Activated gamma-delta T cell (primary cell): ENCODE measurements at places on chromosomes 6 and 20.

DNA sequence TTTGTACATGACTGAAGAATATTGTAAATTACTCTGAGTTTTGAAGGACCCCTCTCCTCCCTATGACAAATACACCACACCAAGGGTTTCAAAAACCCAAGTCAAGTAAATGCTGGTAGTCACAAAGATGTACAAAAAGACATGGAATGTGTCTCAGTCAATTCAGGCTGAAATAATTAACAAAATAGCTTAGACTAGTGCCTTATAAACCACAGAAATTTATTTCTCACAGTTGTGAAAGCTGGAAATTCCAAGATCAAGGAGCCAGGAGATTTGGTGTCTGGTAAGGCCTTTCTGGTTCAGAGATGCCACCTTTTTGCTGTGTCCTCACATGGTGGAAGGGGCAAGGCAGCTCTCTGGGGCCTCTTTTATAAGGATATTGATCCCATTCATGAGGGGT, 202.3 kb upstream of the RIN2 start:
- no peak for DNase-seq

DNA sequence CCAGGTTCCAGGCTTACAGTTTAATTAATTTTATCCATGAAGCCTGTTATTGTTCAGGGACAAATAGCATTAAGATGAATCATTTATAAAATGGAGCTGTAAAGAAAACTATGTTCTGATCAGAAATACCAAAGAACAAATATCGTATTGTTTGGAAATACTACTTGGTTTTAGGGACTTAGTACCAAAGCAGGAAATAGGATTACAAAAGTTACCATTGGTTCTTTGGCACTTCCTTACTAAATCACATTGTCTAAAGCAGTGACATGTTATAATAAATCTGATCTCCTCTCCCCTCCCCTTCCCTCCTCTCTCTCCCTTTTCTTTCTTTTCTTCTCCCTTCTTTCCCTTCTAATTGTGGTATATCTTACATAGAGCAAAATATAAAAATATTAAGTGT, 29.6 kb downstream of the CRYBG1 start:
- DNase-seq: no peak

DNA sequence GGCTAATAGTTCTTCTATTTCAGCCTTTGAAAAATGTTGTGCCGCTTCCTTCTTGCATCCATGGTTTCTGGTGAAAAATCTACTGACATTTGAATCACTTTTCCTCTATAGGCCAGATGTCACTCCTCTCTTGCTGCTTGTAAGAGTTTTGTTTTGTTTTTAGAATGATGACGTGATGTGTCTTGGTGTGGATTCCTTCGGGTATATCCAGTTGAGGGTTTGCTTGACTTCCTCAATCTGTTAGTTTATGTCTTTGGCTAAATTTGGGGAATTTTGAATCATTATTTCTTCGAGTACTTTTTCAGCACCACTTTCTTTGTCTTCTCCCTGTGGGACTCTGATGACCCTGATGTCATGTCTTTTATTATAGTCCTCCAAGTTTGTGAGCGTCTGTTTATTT, 175.5 kb downstream of the MYLK4 start:
- no peak for DNase-seq

- no peak for DNase-seq
Measured at GRCh38 chr6:14630016-14630415, 512.4 kb downstream of the CD83 start.

- no peak for DNase-seq
Measured at GRCh38 chr6:21111093-21111725, 482.3 kb upstream of the SOX4 start.

GRCh38 chr6:69895396-69895795, 29.0 kb downstream of the COL19A1 start:
- DNase-seq: no peak

GRCh38 chr6:137776786-137777686, 90.0 kb upstream of the TNFAIP3 start:
- no peak for DNase-seq

- no peak for DNase-seq
Measured at GRCh38 chr20:4781637-4782377, 60.1 kb downstream of the PRND start.

- no peak for DNase-seq
Measured at GRCh38 chr6:112683926-112684325, 336.8 kb downstream of the RFPL4B start.

DNA sequence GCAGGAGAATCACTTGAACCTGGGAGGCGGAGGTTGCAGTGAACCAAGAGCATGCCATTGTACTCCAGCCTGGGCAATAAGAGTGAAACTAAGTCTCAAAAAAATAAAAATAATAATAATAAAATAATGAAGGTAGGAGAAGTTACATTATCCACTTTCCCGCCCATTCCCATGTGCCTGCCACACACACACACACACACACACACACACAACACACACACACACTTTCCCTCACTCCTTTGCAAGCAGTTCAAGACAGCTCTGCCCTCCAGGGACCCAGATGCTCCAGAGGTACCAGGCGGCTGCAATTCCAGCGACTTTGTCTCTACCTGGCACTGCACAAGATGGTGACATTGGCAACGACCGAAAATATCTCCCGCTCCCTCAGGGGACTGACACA, 224.8 kb upstream of the JARID2 start:
- no peak for DNase-seq
